ENCODE measurements at places on chromosomes 3 and 15. TPM values are rescaled to one million over a fixed set of nuclear protein-coding genes. Genes with fewer than 3 reads are reported as not detected.

Gene AGBL1
- total RNA-seq, result not detected

DNA sequence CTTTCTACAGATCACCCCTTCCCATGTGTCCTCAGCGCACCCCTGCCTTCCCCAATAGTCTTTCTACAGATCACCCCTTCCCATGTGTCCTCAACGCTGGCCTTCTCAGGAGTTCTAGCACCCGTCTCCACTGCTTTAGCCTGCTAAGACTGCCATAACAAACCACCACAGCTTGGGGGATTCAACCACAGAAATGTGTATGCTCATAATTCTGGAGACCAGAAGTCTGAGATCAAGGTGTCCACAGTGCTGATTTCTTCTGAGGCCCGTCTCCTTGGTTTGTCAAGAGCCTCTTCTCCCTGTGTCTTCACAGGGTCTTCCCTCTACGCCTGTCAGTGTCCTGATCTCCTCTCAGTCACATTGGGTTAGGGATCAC is 68.1 kb upstream of the CGNL1 start:
- H3K27ac ChIP-seq, result no peak overlapping the region
- H3K4me1 ChIP-seq, result peaks cover 29% of the 10 kb centered on the region
- H3K36me3 ChIP-seq, result no peaks in the 10 kb centered on the region
- no peaks in the 10 kb centered on the region for H3K27me3 ChIP-seq

DNA sequence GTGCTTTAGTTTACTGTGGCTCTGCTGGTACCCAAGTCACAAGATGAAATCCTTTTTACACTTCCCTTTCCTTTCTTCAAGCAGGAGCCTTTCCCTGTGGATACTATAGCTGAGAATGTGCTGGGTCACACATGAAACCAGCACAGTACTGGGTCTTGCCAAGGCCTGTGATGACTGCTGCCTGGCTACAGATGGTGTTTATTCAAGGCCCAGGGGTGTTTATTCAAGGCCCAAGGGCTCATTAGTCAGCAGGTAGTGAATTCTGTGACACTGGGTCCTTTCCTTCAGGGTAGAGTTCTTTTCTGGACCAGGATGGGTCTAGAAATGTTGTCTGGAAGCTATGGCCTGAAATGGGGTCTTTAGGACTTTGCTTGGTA is 99.4 kb downstream of the SH3GL3 start:
- no peaks in the 10 kb centered on the region for H3K4me1 ChIP-seq
- no peak overlapping the region for H3K4me3 ChIP-seq
- H3K27me3 ChIP-seq, result peaks cover 12% of the 10 kb centered on the region
- H3K27ac ChIP-seq, result no peak overlapping the region
- DNase-seq, result no peak
- no peaks in the 10 kb centered on the region for H3K36me3 ChIP-seq

GRCh38 chr3:63895422-63896189 is 16.6 kb downstream of the SCAANT1 start:
- no peak overlapping the region for H3K4me3 ChIP-seq
- peaks cover 32% of the 10 kb centered on the region for H3K36me3 ChIP-seq
- H3K27me3 ChIP-seq, result no peaks in the 10 kb centered on the region
- no peak overlapping the region for H3K27ac ChIP-seq
- peaks cover 44% of the 10 kb centered on the region for H3K4me1 ChIP-seq

Gene PRSS50
- total RNA-seq, result 0.22 TPM

GRCh38 chr3:47536221-47536891 is 22.8 kb upstream of the ELP6 start:
- no peaks in the 10 kb centered on the region for H3K4me1 ChIP-seq
- H3K4me3 ChIP-seq, result no peak overlapping the region
- H3K27me3 ChIP-seq, result peaks cover 12% of the 10 kb centered on the region
- DNase-seq, result no peak

GRCh38 chr15:90959894-90960293 is 5.2 kb downstream of the RCCD1 start:
- H3K27ac ChIP-seq, result peak overlapping the region; percentile 71
- no peaks in the 10 kb centered on the region for H3K27me3 ChIP-seq
- peaks cover 64% of the 10 kb centered on the region for H3K4me1 ChIP-seq
- peak; percentile 69 for DNase-seq
- peaks cover 46% of the 10 kb centered on the region for H3K36me3 ChIP-seq

Gene GNAT1
- not detected for total RNA-seq

DNA sequence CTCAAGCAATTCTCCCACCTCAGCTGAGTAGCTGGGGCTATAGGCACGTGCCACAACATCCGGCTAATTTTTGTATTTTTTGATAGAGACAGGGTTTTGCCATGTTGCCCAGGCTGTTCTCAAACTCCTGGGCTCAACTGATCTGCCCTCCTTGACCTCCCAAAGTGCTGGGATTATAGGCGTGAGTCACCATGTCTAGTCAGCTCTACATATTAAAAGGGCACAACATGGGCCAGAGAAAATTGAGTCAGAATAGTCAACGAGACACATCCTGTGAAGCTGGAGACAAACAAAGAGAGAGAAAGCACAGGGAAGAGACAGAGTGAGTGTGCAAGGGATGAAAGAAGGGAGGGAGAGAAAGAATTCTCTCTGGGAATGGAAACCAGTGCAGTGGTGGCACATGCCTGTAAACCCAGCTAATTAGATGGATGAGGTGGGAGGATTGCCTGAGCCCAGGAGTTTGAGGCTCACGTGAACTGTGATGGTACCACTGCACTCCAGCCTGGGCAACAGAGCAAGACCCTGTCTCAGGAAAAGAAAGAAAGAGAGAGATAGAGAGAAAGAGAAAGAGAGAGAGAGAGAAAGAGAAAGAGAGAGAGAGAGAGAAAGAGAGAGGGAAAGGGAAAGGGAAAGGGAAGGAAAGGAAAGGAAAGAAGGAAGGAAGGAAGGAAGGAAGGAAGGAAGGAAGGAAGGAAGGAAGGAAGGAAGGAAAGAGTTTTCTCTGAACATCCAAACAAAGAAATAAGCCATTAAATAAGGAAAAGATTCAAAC is 107.2 kb upstream of the SLC25A36 start:
- no peak for DNase-seq
- peaks cover 44% of the 10 kb centered on the region for H3K27me3 ChIP-seq
- H3K4me3 ChIP-seq, result no peak overlapping the region
- no peak overlapping the region for H3K27ac ChIP-seq
- H3K4me1 ChIP-seq, result no peaks in the 10 kb centered on the region
- no peaks in the 10 kb centered on the region for H3K36me3 ChIP-seq

DNA sequence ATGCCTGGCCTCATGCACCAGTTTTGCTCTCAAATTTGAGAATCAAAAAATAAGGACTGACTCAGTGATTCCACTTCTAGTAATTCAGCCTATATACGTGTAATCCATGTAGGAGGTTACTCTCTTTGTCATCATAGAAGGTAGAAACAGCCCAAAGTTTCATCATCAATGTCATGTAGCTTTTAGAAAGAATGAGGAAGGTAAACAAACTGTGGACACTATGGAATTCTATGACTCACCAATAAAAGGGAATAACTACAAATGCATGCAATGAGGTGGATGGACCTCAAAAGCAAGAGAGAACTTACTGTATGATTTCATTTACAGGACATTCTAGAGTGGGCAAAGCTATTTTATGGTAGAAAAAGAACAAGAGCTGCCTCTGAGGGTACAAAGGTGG is 93.2 kb upstream of the LRIG1 start:
- no peak overlapping the region for H3K27ac ChIP-seq
- H3K4me1 ChIP-seq, result no peaks in the 10 kb centered on the region
- no peak for DNase-seq
- no peak overlapping the region for H3K4me3 ChIP-seq

Gene CACNA2D3
- 21.2 TPM for total RNA-seq

Data from left ventricle myocardium inferior (tissue), 1 donor.